ENCODE measurements at places on chromosomes 2 and 18. TPM values are rescaled to one million over a fixed set of nuclear protein-coding genes. Genes with fewer than 3 reads are reported as not detected.

Gene DLX2
- not detected for total RNA-seq

Gene HOXD11
- not detected for total RNA-seq

Gene ESPNL
- total RNA-seq = 0.78 TPM

Gene REEP1
- total RNA-seq = 76.2 TPM

Gene NYAP2
- under 0.01 TPM for total RNA-seq

Gene RNPEPL1
- 80.6 TPM for total RNA-seq

Gene VIT
- total RNA-seq = 31.8 TPM

Gene CPO
- total RNA-seq = 0.83 TPM

Gene SULT1C4
- total RNA-seq = 4.3 TPM

Gene UGT1A4
- not detected for total RNA-seq

Gene COBLL1
- 60.8 TPM for total RNA-seq

Gene SS18
- 88.1 TPM for total RNA-seq

Gene NEU2
- not detected for total RNA-seq

Gene HOXD8
- 4.0 TPM for total RNA-seq

Gene SERPINB13
- not detected for total RNA-seq

DNA sequence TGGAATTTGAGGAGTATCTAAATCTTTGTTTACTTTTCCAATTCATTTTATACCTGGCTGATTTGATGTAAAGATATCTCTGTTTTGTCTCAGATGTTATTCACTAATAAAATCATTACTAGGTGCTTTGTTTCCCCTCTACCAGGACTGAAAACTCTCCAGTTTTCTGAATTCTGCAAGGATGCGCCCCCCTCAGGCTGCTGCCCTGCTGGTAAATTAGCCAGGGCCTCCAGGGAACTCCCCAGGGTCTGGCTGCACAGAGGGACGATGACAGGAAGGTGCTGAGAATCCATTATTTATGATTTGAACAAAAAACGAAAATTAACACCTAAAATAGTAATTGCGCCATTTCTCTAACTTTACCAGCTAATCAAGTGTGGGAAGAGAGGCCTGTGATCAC is 541.2 kb upstream of the POU3F3 start:
- H3K27me3 ChIP-seq = no peaks in the 10 kb centered on the region
- H3K36me3 ChIP-seq = no peaks in the 10 kb centered on the region
- DNase-seq = no peak

DNA sequence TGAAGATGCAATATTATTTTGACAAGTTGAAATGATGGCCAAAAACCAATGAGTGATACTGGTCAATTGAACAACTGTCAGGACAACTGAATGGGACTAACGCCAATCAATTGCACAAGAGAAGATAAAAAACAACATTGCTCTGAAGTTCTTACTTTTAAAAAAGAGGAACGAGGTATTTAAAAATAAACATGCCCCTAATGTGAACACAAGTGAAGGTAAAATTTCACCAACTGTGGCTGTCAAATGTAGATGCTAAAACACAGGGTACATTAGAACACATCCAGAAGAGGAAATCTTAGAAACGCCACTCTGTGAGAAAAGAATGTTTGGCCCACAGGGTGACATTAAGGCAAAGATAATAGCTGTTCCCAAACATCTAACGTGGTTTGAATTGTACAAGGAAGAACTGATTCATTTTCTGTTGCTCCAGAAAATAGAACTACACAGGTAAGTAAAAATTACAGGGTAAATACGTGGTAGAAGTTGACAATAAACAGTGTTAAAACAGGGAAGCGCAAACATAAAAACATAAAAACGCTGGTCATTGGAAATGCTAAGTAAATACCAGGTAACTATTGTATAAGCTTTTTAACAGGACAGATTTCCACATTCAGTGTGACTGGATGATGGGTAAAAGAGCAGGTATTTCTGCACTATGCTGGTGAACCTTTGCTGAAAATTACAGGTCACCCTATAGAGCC is 20.3 kb downstream of the LONRF2 start:
- no peak for DNase-seq
- H3K4me1 ChIP-seq = peaks cover 12% of the 10 kb centered on the region
- H3K27me3 ChIP-seq = no peaks in the 10 kb centered on the region
- H3K4me3 ChIP-seq = no peak overlapping the region
- no peak overlapping the region for H3K27ac ChIP-seq
- H3K36me3 ChIP-seq = peaks cover 29% of the 10 kb centered on the region

DNA sequence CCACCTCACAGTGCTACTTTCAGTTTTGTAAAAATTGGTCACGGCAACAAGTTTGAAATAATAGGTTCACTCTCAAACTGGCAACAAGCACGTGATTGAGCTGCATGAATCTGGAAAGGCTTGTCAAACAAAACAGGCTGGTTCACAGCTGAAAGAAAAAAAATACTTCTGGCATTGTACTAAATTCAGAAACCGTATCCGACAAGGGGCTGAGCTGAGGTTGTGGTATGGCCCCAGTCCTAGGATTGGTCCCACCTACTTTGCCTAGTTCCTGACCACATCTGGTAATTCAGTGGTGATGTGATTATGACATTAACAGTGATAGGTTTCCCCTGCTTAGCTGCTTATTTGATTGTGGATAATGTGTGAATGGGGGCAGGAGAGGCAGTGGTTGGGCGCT is 326.5 kb upstream of the THUMPD2 start:
- DNase-seq = no peak
- peaks cover 22% of the 10 kb centered on the region for H3K4me1 ChIP-seq
- H3K4me3 ChIP-seq = no peak overlapping the region
- H3K27me3 ChIP-seq = no peaks in the 10 kb centered on the region

DNA sequence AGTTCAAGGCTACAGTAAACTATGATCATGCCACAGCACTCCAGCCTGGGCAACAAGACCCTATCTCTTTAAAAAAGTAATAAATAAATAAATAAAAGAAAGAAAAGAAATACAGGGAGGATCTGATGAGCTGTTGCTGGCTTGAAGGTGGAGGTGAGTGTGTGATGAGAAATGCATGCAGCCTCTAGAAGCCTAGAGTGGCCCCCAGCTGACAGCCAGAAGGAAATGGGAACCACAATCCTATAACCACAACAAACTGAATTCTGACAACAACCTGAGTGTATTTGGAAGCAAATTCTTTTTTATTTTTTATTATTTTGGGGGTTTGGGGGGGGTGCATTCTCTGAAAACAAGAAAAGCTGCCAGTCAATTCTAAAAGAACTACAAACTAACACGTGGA is 14.6 kb downstream of the NOL10 start:
- peaks cover 89% of the 10 kb centered on the region for H3K36me3 ChIP-seq
- H3K4me3 ChIP-seq = no peak overlapping the region
- no peaks in the 10 kb centered on the region for H3K27me3 ChIP-seq
- H3K4me1 ChIP-seq = no peaks in the 10 kb centered on the region
- no peak overlapping the region for H3K27ac ChIP-seq
- no peak for DNase-seq

DNA sequence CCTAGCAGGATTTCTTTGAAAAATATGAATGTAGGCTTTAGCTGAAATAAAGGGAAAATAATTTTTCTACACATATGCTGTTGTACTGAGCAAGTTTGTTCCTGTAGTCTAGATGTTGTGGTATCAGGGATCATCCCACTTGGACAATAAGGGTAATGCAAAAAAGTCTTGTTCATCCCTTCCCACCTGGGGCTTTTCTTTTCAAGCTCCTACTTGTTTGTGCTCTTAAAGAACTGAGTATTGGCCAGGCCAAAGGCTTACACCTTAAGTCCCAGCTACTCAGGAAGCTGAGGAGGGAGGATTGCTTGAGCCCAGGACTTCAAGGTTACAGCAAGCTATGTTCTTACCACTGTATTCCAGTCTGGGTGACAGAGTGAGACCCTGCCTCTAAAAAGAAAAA is 35.5 kb downstream of the ZC3H6 start:
- H3K27ac ChIP-seq = no peak overlapping the region
- DNase-seq = no peak

GRCh38 chr2:43185146-43185545 is 41.3 kb downstream of the ZFP36L2 start:
- no peak for DNase-seq
- H3K4me1 ChIP-seq = peaks cover 9% of the 10 kb centered on the region
- H3K27ac ChIP-seq = no peak overlapping the region
- H3K27me3 ChIP-seq = no peaks in the 10 kb centered on the region
- no peak overlapping the region for H3K4me3 ChIP-seq
- H3K36me3 ChIP-seq = no peaks in the 10 kb centered on the region

GRCh38 chr2:234491897-234492296 is 5.0 kb downstream of the ARL4C start:
- DNase-seq = no peak
- H3K27me3 ChIP-seq = no peaks in the 10 kb centered on the region
- no peak overlapping the region for H3K27ac ChIP-seq
- no peaks in the 10 kb centered on the region for H3K36me3 ChIP-seq
- H3K4me1 ChIP-seq = peaks cover 17% of the 10 kb centered on the region

DNA sequence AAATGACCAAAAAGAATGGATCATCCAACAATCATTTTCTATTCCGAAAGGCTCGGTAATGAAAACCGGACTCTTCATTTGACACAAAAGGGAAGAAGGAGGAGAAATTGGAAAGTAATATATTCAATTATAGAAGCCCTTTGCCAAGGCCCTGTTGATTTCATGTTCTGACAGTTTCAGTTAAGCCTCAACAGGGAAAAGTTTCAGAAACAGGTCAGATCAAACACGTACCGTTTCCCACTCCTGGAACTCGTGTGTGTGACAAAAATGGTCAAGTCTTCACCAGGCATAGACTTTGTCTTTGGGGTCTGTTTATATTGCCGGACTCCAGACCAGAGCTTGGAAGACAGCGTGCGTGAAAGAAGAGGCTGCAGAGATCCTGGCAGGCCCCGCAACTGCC is 101.3 kb upstream of the BCL2L11 start:
- H3K4me3 ChIP-seq = no peak overlapping the region
- no peak for DNase-seq
- H3K36me3 ChIP-seq = no peaks in the 10 kb centered on the region
- no peaks in the 10 kb centered on the region for H3K27me3 ChIP-seq
- H3K27ac ChIP-seq = no peak overlapping the region

GRCh38 chr2:233060980-233061590 is 943 bp downstream of the INPP5D start:
- peak overlapping the region; percentile 74 for H3K27ac ChIP-seq
- no peaks in the 10 kb centered on the region for H3K36me3 ChIP-seq
- H3K27me3 ChIP-seq = no peaks in the 10 kb centered on the region
- peaks cover 40% of the 10 kb centered on the region for H3K4me1 ChIP-seq
- peak overlapping the region; percentile 43 for H3K4me3 ChIP-seq

- H3K4me3 ChIP-seq = no peak overlapping the region
- peaks cover 32% of the 10 kb centered on the region for H3K4me1 ChIP-seq
- H3K27ac ChIP-seq = no peak overlapping the region
Observed at GRCh38 chr2:74513605-74514367, 464 bp upstream of the TLX2 start.

DNA sequence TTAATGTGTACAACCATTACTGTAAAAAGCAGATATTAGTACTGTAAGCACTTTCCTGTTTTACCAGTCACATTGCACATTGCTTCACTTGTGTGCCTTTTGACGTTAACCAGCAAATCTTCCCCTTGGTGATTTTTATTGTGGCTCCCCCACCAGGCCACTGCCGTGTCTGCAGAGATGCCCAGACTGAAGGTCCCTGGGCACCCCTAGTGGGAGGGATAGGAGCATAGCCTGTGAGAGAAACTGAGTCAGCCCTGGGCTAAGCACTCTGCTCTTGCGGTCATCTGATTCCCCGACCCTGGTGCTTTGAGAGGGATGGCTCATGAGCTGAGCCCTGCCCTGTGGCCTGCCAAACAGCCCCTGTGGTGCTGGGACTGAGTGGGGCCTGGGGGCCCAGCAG is 73.4 kb downstream of the INPP4A start:
- peak; percentile 89 for DNase-seq
- peaks cover 59% of the 10 kb centered on the region for H3K4me1 ChIP-seq
- peaks cover 6% of the 10 kb centered on the region for H3K36me3 ChIP-seq

DNA sequence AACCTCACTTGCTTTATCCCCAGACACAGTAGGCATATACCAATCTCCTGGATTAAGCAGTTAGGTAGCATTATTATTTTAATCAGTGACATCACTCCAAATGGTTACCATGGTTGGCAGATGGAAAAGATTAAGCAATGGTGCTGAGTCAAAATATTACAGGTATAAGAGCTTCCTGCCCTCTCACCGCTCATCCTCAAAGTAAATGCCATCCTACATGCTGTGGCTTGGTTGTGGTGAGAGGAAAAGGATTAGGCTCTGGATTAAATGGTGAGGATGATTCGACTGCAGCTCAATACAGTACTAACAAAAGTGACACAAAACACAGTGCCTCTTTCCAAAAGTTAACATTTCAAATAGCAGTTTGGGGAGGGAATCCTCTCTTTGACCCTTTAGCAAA is 108.9 kb upstream of the ACAA2 start:
- H3K4me1 ChIP-seq = no peaks in the 10 kb centered on the region
- H3K27ac ChIP-seq = no peak overlapping the region
- no peaks in the 10 kb centered on the region for H3K36me3 ChIP-seq
- no peak overlapping the region for H3K4me3 ChIP-seq
- no peak for DNase-seq

DNA sequence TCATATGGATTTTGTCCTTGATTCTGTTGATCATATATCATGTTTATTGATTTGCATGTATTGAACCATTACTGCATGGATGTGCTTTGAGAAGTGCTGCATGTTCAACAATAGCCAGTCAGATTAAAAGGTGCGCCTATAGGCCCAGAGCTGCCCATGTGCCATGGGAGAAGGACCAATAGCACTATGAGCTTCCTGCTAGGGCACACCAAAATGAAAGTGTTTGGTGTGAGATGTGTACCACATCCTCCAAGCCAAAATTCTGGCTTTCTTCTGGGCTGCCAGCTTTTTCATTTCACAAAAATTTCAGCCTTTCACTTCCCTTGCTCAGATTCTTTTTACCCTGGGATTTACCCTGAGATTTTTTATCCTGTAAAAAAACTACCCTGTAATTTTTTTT is 34.8 kb upstream of the MMADHC start:
- no peaks in the 10 kb centered on the region for H3K36me3 ChIP-seq
- no peak for DNase-seq
- no peaks in the 10 kb centered on the region for H3K4me1 ChIP-seq
- no peaks in the 10 kb centered on the region for H3K27me3 ChIP-seq

GRCh38 chr18:74503137-74503536 is 7.0 kb downstream of the CNDP2 start:
- H3K27me3 ChIP-seq = no peaks in the 10 kb centered on the region
- DNase-seq = no peak
- peaks cover 15% of the 10 kb centered on the region for H3K4me1 ChIP-seq
- H3K36me3 ChIP-seq = peaks cover 64% of the 10 kb centered on the region

- H3K27me3 ChIP-seq = no peaks in the 10 kb centered on the region
- no peak overlapping the region for H3K27ac ChIP-seq
- no peak for DNase-seq
- H3K4me3 ChIP-seq = no peak overlapping the region
- H3K36me3 ChIP-seq = no peaks in the 10 kb centered on the region
Observed at GRCh38 chr2:217353591-217353990, 493.7 kb upstream of the TNP1 start.

Measured in esophagus muscularis mucosa (tissue), 4 donors.